ENCODE measurements at places on chromosomes 5 and 9.
A peak's percentile ranks its signal among the peaks of the same experiment; 100 is the strongest.

DNA sequence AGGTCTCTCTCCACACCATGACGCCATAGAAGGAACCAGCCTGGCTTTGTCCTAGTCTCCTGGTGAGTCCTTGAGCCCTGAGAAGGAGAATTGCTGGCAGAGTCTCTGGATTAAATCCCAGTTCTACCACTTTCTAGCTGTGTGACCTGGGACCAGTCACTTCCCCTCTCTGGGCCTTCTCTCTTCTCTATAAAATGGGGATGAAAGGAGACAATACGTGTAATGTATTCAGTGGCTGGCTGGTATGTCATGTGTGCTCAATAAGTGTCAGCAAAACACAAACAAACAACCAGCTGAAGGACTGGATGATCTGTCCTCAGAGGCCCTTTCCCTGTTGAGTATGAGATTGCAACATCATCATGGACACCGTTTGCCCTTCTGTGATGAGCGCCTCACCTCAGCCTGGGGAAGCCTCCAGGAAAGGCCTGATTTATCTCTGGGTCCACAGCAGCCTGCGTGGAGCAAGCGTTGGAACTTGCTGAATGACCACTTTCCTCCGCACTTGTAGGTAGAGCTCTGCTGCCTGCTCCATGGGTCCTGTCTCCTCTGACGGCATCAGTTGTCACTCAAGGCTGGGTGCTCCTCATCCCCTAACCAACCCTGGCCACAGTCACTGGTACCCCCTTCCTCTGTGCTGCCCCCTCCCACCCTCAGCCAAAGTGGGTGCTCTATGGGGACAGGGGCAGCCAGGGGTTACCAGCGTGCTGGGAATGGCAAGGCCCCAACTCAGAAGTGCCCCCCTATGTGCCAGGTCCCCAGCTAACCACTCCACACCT lies 3.6 kb upstream of the NR5A1 start:
- DNase-seq = peak; percentile 25

DNA sequence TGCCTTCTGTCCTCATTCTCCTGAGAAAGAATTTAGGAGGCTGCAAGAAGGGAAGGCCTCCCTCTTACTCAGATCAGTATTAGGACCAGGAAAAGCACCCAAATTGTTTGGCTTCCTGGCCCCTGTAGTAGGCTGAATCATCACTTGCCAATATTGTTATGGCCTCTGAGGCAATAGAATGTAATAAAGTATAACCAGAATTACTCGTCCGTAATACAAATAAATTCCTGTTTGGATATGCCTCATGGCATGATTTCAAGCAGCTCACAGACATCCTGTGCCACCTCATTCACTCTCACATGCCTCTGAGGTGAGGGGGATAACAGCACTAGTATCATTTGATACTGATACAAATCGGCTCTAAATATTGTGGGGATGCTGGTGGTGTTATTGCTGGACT lies 427.3 kb downstream of the ISL1 start:
- DNase-seq = no peak

- DNase-seq = no peak
Observed at GRCh38 chr5:24823625-24824024, 178.8 kb upstream of the CDH10 start.

- DNase-seq = peak; percentile 37
Observed at GRCh38 chr9:95406121-95406520, 88.6 kb upstream of the FANCC start.

GRCh38 chr9:75429531-75430475 lies 341.5 kb downstream of the OSTF1 start:
- DNase-seq = no peak

- peak; percentile 66 for DNase-seq
Observed at GRCh38 chr9:91001146-91001611, 199.6 kb downstream of the SYK start.

DNA sequence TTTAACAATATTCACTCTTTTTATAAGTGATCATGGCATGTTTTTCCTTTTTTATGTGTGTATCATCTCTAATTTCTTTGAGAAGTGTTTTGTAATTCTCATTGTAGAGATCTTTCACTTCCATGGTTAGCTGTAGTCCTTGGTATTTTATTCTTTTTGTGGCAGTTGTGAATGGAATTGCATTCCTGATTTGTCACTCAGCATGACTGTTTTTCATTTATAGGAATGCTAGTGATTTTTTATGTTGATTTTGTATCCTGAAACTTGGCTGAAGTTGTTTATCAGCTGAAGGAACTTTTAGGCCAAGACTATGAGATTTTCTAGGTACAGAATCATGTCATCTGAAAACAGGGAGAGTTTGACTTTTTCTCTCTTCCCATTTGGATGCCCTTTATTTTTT lies 13.1 kb upstream of the SPINK13 start:
- no peak for DNase-seq

GRCh38 chr5:170643591-170643990 lies 139.8 kb downstream of the KCNIP1 start:
- no peak for DNase-seq

- no peak for DNase-seq
Observed at GRCh38 chr9:114777821-114778609, 27.8 kb downstream of the TNFSF15 start.

DNA sequence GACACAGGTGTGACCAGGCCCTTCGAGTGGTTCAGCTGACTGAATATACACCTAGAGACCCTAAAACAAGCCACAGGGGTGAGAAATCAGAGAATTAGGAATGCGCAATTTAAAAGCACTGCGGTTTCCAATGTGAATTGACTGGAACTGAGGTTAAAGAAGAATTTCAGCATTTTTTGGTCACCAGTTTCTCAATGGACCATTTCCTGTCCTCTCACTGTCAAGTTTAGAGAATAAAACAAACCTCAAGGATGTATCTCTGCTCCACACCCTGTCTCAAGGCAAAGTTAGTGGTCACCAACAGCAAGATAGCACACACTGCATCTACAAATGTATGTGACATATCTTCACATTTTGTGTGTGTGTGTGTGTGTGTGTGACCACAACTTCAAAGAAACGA lies 143.8 kb upstream of the MAP3K1 start:
- no peak for DNase-seq

- DNase-seq = peak; percentile 20
Observed at GRCh38 chr5:38666668-38667498, 110.4 kb upstream of the LIFR start.

DNA sequence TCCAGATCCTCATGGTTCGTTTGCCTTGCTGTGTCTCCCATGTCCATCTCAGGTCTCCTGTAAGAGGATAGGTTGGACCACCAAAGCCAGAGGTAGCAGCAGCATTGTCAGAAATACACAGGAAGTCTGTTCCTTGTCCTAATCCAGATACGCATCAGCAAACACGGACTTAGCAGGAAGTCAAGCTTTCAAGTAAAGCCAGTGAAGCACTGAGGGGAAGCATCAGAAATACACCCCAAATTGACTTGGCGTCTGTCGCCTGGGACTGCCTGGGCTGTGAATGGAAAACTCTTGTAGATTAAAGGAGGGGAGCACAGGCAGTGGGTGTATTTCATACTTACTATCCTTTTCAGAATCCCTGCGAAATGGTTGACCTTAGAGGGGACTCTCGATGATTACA lies 171.3 kb downstream of the PSAT1 start:
- DNase-seq = no peak

- DNase-seq = no peak
Observed at GRCh38 chr5:45335978-45336377, 360.2 kb downstream of the HCN1 start.

- DNase-seq = peak; percentile 5
Observed at GRCh38 chr5:53923961-53924360, 363.5 kb downstream of the NDUFS4 start.

DNA sequence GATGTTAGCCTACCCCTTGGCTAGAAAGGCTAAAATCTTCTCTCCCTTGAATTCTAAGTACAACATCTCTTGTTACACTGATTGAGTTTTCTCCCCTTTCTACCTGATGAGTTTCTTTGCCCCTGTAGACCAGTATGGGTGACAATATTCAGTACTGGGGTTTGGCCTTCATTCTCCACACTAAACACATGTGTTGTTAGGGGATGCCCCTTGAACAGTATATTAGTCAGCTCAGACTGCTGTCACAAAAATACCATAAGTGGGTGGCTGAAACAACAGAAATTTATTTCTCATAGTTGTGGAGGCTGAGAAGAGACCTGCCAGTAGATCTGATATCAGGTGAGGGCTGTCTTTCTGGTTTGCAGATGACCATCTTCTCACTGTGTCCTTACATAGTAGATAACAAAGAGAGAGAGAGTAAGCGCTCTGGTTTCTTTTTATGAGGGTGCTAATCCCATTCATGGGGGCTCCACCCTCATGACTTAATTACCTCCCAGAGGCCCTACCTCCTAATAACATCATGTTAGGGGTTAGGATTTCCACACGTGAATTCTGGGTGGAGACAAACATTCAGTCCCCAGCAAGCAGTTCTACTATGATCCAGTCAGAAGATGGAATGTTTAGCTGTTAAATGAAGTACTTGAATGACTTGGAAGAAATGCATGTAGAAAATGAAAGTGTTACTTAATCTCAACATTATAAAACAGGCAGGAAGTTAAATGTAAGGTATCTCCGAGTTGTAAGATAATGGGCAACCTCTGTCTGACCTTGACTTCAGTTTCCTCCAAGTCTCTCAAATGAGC lies 17.5 kb downstream of the VLDLR start:
- DNase-seq = no peak

GRCh38 chr9:113475992-113476391 lies 12.5 kb downstream of the RGS3 start:
- DNase-seq = no peak

DNA sequence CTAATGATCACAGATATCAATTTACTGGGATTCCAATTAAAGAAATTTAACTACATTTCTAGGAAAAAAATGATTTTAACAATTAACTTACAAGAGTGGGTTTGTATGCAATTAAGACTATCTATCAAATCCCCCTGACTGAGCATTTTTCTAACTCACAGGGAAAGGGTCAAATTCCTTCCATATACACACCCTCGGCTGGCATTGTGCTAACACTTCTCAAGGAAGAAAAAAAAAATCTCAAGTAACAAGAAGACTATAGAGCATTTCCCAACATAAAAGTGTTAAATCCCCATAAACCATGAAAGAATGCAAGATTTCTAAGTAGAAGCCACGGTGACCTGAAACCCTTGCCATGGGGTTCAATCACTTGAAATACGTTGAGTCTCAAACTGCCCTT lies 368.8 kb downstream of the GLIS3 start:
- DNase-seq = no peak

GRCh38 chr5:178475422-178475821 lies 114.8 kb downstream of the COL23A1 start:
- DNase-seq = no peak

- peak; percentile 89 for DNase-seq
Observed at GRCh38 chr9:87862536-87863268, 20.0 kb upstream of the SPATA31E1 start.

- no peak for DNase-seq
Observed at GRCh38 chr9:109242741-109243140, 75.7 kb upstream of the FRRS1L start.

DNA sequence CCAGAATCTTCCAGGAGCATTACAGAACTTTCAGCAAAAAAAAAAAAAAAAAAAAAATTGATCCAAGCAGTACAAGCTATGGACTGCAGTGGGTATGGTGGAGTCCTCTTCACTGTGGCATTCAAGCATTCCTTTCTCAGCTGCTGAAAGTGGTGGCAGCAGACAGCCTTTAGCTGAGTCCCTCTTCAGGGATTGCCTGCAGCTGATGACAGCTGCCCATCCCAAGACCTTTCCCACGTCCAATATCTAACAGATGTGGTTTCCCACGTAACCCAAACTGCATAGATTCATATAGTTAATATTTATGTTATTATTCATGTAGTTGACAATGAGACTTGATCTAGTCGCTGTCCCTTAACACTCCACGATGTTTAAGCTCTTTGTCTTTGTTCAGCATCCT lies 475.9 kb downstream of the TLE1 start:
- no peak for DNase-seq

GRCh38 chr9:108859459-108860114 lies 2.5 kb upstream of the ACTL7A start:
- no peak for DNase-seq

DNA sequence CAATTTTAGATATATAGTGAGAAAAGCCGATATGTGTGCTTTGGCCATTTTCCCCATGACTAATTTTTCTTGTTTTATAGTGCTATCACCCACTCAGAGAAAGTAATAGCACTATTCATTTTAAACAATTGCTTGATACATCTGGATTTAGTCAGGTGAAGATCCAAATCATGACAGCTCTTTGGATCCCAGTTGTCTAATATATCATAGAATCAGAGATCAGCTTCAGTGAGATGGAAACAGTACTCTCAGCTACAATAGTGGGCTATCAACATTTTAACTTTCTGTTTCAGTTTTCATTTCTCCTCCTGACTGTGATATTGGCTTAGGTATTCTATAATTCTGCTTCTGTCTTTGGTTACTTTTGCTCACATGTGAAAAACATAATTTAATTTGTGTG lies 38.7 kb downstream of the VCAN start:
- no peak for DNase-seq

DNA sequence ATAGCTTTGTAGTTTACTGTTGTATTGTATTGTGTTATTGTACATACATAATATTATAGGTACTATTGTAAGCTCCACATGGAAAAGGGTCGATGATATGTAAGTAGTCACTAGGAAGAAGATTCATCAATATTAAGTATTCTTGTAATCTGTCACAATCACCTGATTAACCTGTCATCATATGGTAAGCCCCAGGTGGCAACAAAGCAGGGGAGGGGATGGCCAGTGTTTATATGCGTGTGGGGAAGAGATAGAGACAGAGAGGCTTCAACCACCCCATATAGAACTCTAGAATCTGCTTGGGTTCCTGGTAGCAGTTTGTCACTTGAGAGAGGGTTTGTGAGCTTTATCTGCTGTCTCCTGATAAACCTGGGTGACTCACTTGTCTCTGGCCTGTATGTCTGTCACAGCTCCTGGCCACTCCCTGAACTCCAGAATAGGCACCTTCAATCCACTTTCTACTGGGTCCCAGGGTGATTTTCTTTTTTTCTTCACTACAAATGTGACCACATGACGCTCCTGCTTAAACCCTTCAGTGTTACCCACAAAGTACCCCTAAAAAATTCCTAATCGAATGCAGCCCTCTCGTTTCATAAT lies 48.9 kb upstream of the CPEB4 start:
- no peak for DNase-seq

DNA sequence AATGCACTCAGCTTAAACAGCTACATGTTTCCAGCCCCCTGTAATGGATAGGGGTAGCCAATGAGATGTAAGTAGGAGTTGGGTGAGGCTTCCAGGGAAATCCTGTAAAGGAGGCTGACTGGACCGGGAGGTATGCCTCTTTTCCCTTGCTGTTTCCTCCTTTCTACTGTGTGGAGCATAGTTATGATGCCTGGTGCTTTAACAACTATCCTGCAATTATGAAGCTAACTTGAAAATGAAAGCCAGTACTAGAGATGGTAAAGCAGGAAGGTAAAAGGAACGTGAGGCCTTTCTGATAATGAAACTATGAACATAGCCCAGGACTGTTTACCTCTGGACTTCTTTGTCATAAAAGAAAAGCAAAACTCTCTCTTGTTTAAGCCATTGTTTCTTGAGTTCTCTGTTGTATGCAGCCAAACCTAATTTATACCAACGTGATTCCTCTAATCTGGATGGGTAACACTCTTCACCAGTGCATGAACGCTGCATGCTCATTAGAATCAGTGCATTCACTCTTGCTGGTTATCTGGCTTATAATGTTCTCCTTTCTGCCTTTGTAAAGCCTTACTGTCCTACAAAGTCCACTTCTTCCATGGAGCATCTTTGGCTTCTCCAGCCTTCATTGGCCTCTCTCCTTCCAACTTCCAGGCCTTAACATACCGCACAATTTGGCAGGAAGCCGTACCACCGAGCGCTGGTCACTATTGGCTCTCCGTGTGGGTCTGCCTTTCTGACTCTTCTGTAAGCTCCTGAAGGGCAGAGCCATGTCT lies 8.3 kb upstream of the ARHGEF28 start:
- DNase-seq = no peak

GRCh38 chr9:88438811-88439210 lies 50.6 kb downstream of the SPIN1 start:
- DNase-seq = no peak
